ENCODE measurements at places on chromosomes 2 and 18. TPM values are rescaled to one million over a fixed set of nuclear protein-coding genes. Genes with fewer than 3 reads are reported as not detected.

The AKAIN1 gene
- not detected for total RNA-seq

DNA sequence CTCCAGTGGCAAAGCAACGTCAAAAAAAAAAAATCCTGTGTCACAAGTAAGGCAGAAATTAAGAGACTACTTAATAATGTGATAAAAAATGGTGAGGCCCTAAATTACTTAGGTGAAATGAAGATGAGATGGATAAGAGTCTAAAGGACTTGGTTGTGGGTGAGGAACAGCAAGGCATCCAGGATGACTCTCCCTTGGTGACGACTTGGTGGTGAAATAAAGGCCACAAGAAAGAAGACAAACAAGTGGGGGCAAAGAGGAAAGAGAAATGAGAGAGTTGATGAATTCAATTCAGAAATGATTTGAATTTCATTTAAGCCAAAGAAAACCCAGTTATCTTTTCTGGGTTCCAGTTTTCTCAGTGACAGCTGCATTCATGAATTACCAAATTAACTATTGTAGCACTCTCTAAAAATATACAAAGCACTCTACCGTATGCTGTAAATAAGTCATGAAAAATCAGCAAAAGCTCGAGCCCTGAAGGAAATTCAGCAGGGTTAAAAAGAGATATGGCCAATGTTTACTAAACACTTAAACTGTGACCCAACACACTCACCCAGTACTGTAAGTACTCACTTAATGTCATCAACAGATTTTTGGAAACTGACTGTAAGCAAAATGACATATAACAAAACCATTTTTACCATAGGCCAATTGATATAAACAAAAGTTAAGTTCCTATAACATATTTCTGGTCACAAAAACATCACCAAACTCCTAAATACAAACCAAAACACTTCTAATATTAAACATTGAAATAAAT lies 1.4 kb downstream of the METTL8 start:
- no peak for DNase-seq

DNA sequence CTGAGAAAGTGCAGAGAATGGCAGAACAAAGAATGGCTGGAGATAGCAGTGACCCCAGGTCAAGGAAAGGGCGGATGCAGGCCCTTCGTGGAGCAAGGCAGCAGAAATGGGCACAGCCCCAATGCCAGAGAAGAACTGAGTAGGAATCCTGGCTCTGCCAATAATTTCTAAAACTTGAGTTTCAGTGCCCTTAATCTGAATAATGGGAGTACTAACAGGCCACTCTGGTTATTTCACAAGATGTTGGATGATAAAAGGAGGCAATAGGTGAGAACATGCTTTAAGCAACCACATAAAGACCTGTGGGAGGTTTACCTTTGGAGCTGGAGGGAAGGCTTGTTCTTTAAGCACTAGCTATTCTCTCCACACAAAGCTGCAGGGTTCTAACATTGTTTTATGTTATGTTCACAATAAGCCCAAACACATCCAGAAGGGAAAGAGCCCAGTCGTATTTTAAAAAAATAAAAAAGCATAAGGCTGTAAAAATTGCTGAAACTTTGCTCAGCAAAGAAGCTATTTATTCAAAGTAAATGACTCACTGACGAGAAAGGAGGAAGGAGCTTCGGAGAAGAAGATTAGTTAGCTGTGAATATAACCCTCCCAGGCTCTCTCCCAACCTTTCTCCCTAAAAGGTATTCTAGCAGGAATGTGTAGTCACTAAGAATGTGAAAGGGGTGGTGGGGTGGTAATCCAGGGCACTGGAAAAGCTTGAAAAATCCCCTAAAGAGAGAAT lies 470.2 kb downstream of the TXNL1 start:
- DNase-seq: no peak

DNA sequence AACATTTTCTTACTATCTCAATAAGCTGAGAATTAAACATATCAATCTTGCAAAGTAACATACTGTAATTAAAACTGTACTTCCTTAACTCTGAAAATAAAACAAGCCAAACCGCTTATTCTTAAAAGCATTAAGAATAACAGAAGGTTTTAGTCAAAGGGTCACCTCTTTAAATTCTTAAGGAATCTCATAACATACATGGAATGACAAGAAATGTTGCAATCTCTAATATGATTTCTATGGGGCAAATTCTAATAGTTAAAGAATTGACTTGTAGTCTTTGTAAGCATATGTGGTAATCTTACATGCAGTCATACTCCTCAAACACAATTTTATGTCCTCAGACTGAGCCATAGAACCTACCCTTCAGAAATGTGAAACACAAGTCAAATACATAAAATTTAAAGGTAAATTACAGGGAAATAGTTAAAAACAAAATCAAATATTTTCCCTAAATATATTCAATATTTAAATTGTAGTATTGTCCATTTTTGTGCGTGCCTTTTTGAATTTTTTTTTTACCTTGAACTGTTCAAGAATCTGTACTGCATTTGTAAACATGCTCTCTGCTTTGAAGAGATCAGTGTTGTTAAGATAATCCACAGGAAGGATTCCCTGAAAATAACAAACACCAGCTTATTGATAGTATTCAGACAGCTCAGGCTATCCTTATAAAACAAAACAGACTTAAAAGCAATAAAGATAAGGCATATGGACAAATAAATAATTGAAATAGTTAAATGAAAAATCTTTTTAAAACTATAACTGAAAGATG lies 48.2 kb downstream of the PIGN start:
- DNase-seq: no peak

- peak; percentile 50 for DNase-seq
These were observed 28.2 kb upstream of the GIGYF2 start for GRCh38 chr2:232668805-232669444.

The ERFE gene
- total RNA-seq: 0.34 TPM

The TMEM37 gene
- total RNA-seq: 0.51 TPM

All from dermis blood vessel endothelial cell (primary cell).